CD4-positive, alpha-beta T cell treated with Interleukin-17A for 4 hours (primary cell): ENCODE measurements at places on chromosomes 4 and X.

DNA sequence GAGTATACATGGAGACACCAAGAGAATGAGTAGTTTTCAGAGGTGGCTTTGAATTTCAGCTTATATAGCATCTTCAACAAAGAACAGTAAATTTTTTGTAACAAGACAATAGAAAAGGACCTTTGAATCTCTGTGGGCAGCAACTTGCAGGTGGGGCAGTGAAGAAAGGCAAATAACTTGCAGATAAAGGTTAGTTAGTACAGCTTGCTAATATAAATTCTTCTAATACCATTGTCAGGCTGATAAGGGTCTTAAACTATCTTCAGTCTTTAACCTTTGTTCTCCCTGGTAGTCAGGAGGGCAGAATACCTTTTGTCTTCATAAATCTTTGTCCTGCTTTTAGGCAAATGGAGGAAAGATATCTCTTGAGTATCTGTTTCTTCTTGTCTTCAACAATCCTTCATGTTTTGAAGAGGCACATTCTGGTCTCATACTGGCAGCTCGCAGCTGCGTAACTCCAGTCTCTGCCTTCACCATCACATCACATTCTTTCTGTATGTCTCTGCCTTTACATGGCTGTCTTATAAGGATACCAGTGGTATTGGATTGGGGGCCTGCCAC is 16.0 kb downstream of the ANXA3 start:
- DNase-seq: no peak

GRCh38 chr4:73828956-73829355 is 7.5 kb upstream of the CXCL6 start:
- DNase-seq: no peak

DNA sequence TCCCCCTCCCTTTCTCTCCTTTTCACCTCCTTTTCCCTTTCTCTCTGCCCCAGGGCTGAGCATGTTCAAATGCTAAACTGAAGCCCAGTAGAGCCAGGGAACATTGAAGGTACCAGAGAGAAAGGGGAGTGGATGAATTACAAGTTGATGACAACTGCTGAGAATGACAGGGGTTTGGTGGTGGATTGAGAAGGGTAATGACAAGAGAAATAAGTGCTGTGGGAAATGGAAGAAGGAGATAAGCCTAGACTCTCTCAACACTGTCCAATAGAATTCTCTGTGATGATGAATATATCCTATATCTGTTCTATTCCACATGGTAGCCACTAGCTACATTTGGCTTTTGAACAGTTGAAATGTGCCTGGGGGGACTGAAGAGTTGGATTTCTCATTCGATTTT is 154.5 kb downstream of the TMEM164 start:
- no peak for DNase-seq

GRCh38 chr4:10861036-10861435 is 176.5 kb upstream of the CLNK start:
- no peak for DNase-seq

GRCh38 chr4:89997171-89997704 is 102.6 kb downstream of the MMRN1 start:
- no peak for DNase-seq

DNA sequence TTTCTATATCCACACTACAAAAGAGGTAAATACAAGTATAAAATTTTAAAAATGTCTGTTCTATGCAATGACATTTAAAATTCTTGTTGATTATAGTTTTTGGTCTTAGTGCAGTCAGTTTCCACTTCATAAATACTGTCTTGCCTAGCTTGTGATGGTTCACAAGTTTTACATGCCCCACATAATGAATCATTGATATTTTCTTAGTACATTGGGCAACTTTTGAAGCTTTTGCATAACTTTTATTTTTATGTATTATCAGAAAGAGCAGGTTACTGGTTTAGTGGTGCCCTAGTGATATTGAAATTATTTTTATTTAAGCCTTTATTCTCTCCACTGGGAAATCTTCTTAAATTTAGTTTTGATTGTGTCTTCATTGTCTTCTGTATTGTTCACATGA is 388.0 kb downstream of the CCSER1 start:
- no peak for DNase-seq

- DNase-seq: no peak
Observed at GRCh38 chr4:123651536-123652180, 255.1 kb downstream of the SPRY1 start.

DNA sequence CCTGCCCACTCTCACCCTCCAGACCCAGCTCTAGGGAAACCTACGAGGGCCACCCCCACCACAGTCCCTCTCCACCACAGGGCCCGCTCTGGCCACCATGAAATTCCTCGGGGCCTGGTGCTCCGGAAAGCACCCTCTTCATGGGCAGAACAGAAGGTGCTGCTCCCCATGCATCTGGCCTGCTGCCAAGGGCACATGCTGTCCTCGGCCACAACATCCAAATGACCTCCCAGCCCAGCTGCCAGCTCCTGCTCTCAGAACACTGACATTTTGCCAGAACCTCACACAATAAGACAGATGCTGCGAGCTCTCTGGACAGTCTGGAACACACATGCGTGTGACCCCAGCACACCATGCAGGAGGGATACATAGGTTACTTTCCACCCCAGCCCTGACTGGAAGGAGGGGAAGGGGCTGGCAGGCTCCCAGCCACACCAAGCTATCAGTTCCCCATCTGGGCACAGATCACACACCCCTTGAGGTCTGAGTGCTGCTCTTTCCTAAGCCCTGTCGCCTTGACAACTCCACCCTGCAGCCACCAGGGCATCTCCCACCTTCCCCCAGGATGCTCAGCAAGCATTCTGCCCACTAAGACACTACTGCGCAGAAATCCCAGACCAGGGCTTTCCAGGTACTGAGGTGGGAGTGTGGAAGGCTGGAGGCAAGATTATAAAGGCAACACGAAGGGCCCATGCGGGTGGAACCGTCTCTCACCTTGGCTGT is 5.8 kb downstream of the CCNQ start:
- no peak for DNase-seq

DNA sequence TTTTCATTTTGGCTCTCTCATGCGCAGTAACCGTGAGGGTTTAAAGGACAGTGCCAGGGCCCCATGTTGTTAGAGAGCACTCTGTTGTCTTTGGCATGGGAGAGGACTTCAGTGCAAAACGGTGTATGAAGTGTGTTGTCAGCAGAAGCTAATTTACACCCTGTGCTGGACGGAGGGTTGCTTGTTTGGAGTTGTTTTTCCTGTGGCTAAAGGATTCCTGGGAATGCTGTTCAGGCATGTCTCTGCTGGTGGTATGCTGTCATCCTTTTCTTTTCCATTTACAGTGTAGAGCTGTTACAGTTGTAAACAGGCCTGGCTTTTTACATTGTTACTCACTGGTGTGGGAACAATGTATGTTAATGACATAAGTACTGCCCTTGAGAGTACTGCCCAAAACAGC is 206.3 kb downstream of the CBR4 start:
- DNase-seq: no peak

GRCh38 chrX:36684053-36684452 is 324.1 kb upstream of the FAM47C start:
- no peak for DNase-seq

DNA sequence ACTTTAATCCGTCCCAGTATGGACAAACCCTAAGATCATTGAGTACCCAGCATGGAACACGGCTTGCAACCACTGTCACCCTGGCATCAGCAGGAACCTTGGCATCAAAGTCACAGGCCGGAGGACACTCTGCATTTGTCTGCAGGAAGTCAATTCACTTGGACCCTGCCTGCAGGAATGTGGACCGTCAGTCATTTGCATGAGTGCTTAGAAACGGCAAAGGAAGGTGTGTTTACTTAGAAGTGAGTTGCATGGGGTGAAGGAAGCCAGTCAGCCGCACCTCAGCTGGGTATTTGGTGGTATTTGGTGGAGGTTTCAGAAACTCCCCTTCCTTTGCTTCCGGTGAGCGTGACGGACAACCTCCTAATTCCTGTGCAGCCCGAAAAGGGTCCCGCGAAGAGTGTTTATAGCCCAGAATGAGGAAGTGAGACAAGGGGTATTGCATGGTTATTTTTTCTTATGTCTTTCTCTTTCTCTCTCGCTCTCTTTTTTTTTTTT is 15.5 kb downstream of the P2RY8 start:
- DNase-seq: peak; percentile 67

DNA sequence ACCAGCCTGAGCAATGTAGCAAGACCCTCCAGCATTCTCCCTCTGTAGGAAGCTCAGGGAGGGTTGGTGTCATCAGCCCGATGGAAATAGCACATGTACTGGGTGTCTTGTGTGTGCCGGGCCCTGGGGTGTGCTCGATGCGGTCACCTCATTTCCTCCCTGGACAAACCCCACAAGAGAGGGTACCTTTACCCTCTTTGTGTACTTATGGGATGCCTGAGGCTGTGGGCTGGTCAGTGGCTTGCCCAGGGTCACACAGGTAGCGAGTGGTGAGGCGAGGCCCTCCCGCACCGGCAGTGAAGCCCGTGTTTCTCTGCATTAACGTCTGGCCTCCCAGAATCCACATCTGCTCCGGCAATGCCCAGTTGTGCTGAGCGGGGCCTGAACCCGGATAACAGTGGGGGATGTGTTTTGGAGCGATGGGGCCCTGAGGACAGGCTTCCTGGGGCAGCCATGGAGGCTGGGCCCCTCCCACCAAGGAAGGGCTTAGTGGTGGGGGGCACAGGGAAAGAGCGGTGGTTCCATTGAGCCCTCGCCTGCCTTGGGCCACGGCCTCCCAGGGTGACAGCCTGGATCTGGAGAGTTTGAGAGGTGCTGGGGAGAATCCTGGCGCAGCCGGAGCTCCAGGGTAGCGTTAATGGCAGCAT is 8.1 kb downstream of the PSAPL1 start:
- no peak for DNase-seq

- no peak for DNase-seq
Observed at GRCh38 chr4:17497890-17498523, 13.9 kb downstream of the QDPR start.

- DNase-seq: no peak
Observed at GRCh38 chrX:75096331-75096730, 59.8 kb downstream of the ABCB7 start.

DNA sequence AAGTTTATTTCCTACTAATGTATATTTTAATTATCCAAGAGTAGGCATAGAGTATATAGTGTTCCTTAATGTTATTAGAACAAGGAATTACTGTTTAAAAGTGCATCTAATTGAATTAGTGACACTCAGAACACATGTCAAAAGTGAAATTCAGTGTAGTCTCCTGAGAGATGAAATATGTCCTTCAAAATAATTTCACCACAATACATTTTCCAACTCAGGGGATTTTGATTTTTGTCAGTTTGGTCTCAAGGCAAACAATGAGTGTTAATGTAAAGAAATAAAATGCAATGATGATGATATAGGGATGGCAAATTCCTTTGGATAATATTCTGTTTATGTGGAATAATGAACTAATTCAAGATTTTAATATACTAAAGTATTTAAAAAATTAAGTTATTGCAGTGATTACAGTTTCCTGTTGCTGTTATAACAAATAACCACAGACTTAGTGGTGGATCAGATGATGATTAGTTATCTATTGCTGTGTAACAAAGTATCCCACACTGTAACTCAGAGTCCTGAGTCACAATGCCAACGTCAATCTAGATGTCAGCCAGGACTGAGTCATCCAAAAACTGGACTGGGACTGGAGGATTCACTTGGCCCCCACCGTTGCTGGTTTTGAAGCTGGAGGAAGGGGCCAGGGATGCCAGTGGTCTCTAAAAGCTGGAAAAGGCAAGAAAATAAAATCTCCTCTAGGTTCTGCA is 148.0 kb upstream of the SLC7A11 start:
- no peak for DNase-seq

DNA sequence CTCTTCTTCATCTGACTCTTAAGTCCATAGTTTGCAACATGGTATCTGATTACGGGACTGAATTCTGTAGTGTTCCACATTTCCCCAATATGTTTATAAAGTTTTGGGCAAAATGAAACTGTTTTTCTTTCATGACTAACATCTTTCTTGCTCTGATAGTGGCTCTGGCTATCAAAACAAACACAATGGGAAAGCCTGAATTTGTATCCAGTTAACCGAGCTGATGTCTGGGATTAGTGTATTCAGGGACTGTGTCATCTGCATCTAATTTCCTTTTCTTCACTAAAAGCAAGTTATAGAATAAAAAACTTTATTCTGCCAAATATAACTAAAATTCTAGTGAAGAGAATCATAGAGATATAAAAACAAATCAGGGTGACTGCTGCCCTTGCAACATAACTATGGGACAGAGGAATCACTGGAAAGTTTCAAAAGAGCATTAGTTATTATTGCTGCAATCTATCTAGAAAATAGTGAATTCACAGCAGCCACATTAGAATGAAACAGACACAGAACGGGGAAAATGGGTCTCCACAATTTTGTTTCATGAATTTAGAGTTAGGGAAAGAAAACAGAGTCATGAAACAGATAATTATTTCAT is 61.3 kb downstream of the ANTXR2 start:
- DNase-seq: no peak

DNA sequence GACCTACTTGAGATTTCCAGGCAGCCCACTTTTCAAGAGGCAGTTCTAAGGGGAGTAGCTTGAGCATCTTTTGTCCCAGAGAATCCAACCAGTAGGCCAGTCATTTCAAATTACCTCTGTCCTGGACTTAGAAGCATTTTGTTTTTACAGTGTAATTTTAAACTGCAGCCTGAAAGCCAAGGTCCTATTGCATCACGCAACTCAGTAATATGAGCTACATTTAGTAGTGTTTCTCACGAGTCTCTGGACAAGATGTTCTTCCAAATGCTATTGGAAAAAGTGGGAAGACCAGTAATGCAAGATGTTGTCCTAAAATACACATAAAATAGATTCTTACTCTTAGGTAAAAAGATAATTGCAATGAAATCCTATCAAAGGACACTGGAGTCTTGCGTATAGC is 182.5 kb upstream of the ARX start:
- DNase-seq: no peak

GRCh38 chrX:132216283-132216682 is 3.0 kb downstream of the RAP2C start:
- peak; percentile 13 for DNase-seq

GRCh38 chr4:168784786-168785461 is 225.1 kb downstream of the CBR4 start:
- DNase-seq: no peak

- DNase-seq: no peak
Observed at GRCh38 chrX:44439242-44439794, 95.8 kb upstream of the EFHC2 start.

DNA sequence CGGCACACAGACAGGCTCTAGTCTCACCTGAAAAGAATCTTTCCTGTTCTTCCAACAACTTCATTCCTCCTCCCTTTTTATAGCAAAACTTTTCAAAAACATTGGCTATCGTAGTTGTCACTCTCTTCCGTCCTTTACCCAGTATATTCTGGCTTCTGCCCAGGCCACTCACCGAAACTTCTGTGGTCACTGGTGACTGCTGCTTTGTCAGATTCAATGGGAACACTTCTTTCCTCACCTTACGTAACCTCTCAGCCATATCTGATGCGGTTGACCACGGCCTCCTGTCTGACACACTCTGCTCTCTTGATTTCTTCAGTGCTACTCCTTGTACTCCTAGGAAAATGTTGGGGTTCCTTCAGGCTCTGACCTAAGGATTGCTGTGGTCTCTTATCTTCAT is 9.2 kb upstream of the RNF150 start:
- no peak for DNase-seq

DNA sequence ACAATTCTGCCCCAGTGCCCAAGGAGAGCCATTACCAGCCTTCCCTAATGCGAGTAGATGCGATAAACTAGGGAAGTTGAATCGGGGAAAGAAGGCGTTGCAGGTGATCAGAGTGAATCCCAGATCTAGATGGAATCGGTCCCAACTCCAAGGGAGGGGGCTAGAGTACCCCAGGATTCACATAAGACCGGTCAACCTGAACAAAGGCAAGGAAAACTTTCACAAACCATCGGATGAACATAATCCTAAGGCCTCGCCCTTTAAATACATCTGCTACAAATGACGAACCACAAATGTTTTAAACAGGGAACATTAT is 11.2 kb upstream of the ZCCHC13 start:
- DNase-seq: no peak

GRCh38 chrX:17292111-17292527 is 82.9 kb upstream of the NHS start:
- no peak for DNase-seq
